Thymus (tissue), 14 donors: ENCODE measurements at places on chromosomes 2 and 18. TPM values are rescaled to one million over a fixed set of nuclear protein-coding genes. Genes with fewer than 3 reads are reported as not detected.

SIX2 gene
- total RNA-seq: 0.90 TPM

YWHAQ gene
- total RNA-seq: 117 TPM

TEX44 gene
- total RNA-seq: not detected

BUB1 gene
- 52.9 TPM for total RNA-seq

VWC2L gene
- not detected for total RNA-seq

CNPPD1 gene
- total RNA-seq: 33.3 TPM

HTR2B gene
- 1.1 TPM for total RNA-seq

SERPINB10 gene
- 1.7 TPM for total RNA-seq

PLB1 gene
- total RNA-seq: 1.8 TPM

ZSWIM2 gene
- total RNA-seq: not detected

KCNIP3 gene
- total RNA-seq: 21.4 TPM

NEU4 gene
- 0.05 TPM for total RNA-seq

C1QL2 gene
- 0.05 TPM for total RNA-seq

SEPTIN2 gene
- 149 TPM for total RNA-seq

KCNK3 gene
- 0.05 TPM for total RNA-seq

COL6A3 gene
- total RNA-seq: 28.8 TPM

GPR55 gene
- 2.1 TPM for total RNA-seq

CRYBA2 gene
- total RNA-seq: 0.14 TPM

PROM2 gene
- 2.3 TPM for total RNA-seq

GPR35 gene
- 5.9 TPM for total RNA-seq

GPR17 gene
- total RNA-seq: under 0.01 TPM

KIAA2012 gene
- total RNA-seq: 0.19 TPM

ZNF804A gene
- total RNA-seq: 0.09 TPM

CLHC1 gene
- total RNA-seq: 9.4 TPM

UGT1A10 gene
- total RNA-seq: 0.09 TPM

PAX3 gene
- 0.05 TPM for total RNA-seq

CXCR1 gene
- 0.24 TPM for total RNA-seq

KCNG2 gene
- total RNA-seq: 0.19 TPM

ASTL gene
- 0.42 TPM for total RNA-seq

STARD6 gene
- total RNA-seq: 0.09 TPM

LYPD6 gene
- total RNA-seq: 0.38 TPM

CTNNA2 gene
- 0.19 TPM for total RNA-seq

CCDC121 gene
- 2.2 TPM for total RNA-seq

GCKR gene
- not detected for total RNA-seq

LOXL3 gene
- total RNA-seq: 1.4 TPM

DNAH7 gene
- total RNA-seq: 0.33 TPM

DSC3 gene
- total RNA-seq: 6.9 TPM

GAREM1 gene
- 0.57 TPM for total RNA-seq

ST8SIA3 gene
- 0.09 TPM for total RNA-seq

ATG4B gene
- 30.9 TPM for total RNA-seq

DOK6 gene
- total RNA-seq: 0.57 TPM

IL1B gene
- total RNA-seq: 3.4 TPM

PLGLB2 gene
- total RNA-seq: 1.5 TPM

SPATA3 gene
- not detected for total RNA-seq

HOXD13 gene
- total RNA-seq: not detected

RMND5A gene
- 126 TPM for total RNA-seq

GALNT14 gene
- total RNA-seq: 1.3 TPM

GPR39 gene
- total RNA-seq: 0.09 TPM

UGT1A5 gene
- total RNA-seq: 0.09 TPM
